ENCODE measurements at places on chromosomes 7 and 10.

DNA sequence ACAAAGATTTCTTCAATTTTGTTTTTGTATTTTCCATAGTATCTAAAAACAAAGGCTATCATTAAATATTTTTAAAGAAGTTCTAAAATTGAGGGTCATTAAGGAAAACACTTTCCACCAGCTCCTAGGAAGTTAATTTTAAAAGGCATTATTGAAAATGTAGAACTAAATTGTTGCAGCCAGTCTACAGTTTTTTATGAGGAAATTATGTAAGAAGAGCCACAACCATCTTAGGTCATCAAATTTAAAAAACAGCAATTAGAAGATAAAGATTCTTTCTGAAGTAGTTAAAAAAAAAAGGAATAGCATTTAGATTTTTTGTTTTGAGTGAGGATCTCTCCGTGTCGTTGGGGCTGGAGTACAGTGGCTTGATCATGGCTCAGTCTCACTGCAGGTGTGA, 161.7 kb downstream of the NRBF2 start:
- DNase-seq = no peak

DNA sequence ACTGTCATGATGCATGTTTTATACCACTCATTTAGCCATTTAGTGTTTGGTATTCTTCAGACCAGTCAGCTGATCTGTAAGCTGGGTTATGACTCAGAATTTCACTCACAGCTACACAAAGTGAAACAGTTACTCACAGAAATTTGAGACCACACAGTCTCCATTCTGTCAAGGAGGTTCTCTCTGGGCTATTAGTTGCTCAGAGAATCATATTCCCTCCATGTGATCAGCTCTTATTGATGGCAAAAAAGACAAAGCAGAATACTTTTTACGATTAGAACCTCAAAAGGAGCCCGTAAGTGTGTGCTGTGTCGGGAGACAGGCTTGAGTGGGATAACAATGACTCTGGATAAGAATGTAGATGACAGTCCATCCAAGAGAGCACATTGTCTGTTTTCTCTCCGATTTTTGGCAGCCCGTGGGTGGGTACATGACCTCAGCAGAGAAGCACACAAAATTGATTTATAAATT, 277.6 kb upstream of the SORCS1 start:
- DNase-seq = no peak

GRCh38 chr7:74288034-74288881, 949 bp upstream of the CLIP2 start:
- no peak for DNase-seq

GRCh38 chr10:14648946-14649345, 125.8 kb downstream of the FAM107B start:
- no peak for DNase-seq

- DNase-seq = no peak
Measured at GRCh38 chr10:67098461-67098860, 172.6 kb downstream of the LRRTM3 start.

Measured in activated CD4-positive, alpha-beta T cell treated with anti-CD3 and anti-CD28 coated beads for 1 hour (primary cell).